NCI-H1436 (cell line): ENCODE measurements at places on chromosomes 5 and 9.

DNA sequence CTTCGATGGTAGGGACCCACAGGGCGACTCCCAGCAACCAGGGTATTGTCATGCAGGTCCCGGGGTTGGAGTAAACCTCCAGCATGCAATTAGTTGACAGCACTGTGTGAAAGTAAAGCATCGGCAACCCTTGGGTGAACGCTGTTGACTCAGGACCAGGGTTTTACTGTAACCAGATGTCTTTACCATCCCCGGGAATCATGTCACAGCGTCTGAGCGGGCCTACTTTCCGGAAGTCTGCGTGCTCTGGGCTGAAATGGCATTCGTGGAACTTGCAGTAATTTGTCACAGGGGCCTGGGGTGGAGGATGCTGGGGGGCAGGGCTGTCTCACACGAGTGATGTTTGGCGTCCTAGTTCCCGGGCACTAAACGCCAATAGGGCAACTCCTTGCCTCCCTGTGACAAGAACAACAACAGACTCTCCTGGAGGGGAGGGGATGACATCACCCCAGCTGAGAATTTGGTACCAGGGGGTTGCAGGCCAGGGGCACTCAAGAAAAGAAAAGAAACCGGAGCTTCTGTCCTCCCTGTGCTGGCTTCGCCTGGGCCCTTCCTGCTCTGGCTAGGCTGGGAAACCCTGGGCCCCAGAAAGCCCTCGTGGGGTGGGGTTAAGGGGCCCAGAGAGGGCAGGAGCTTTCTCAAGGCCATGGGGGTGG lies 10.1 kb upstream of the UBAC1 start:
- DNase-seq: no peak

DNA sequence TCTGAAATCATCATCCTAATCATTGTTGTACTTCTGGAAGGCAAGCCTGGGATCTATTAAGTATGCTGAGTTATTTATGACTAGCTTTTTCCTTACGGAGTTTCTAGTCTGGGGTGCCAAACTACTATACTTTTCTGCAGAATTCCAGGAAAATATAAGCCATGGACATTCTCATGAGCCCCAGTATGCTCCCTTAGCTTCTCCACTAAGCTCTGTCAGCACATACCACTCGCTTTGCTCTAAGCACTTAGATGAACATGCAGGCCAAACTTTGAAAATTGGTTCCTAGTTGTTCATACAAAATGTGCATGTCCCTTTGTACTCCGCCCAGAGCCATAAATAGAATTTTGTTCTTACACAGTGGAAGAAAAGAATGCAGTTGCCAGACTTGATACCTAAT lies 284.6 kb downstream of the ARRDC3 start:
- no peak for DNase-seq

DNA sequence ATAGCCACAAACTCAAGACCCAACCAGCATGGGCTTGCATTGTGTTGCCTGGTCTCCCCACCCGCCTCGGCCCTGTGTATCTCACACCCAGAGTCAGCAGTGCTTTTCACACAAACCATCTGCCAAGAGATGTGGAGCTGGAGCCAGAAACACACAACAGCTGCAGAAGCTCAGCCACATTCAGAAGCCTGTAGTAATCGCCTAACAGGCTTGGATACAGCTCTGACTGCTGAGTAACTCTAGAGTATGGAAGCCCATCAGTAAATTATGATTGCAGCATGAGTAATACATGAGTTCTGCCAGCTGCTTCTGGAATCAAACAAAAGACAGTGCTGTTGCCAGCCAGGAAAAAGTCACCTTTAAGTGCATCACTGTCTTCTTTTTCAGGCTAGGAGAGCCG lies 16.0 kb downstream of the TEK start:
- DNase-seq: peak; percentile 15

DNA sequence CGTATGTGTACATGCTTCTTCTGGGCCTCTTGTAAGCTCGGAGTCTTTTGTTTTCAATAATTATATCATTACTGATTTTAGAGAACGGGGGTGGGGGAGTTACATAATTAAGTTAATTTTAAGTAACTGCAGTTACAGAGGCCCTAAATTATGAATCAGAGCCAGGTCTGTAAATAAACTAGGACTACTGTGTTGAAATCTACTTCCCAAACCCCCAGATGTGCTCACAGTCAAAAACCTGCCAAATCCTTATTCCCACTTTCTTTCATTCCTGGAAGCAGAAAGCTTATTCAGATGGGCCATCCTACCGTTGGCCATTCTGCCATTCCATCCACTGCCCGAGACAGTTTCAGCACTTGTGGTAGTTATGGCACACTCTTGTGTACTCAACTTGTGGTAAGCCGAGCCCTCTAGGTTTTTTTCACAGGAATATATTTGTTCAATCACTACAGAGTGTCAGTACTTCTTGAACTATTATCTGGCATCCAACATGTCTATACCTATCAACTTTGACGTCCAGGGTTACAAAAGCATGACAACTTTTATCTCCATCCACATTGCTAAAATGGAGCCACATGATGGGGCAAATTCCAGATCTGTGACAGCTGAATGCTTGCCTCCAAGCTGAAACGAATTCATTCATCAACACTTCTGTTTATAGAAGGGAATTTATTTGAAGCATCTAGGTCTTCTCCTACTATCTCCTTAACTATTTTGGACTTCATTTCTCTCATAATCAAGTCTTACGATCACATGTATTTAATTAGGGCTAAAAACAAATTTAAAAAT lies 37.8 kb downstream of the GLRX start:
- no peak for DNase-seq

DNA sequence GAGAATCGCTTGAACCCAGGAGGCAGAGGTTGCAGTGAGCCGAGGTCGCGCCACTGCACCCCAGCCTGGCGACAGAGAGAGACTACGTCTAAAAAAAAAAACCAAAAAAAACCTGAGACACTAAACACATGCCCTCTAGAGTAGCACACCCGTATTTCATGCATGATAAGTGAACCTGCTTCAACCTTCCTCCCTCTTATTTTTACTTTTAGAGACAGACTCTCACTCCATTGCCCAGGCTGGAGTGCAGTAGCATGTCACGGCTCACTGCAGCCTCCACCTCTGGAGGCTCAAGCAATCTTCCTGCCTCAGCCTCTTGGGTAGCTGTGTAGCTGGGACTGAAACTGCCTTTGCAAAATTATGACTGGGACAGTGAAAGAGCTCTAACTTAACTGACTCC lies 17.6 kb upstream of the NANS start:
- DNase-seq: no peak

DNA sequence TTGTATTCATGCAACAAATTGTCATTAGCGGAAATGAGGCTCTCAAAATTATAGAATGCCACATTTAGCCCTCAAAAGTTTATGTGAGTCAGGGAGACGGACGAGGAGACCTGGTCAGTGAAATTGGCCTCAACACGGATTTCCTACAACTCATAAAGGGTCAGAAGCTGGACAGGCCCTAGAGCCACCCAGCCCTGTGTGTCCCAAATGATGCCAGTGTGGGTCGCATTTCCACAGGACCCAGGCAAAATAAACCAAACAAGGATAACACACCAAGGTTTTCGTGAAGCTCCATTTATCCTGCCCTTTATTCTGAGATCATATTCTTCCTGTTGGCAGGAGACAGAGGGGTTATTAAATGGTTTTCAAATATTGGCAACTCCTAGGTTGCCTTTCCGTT lies 72.0 kb upstream of the COL5A1 start:
- DNase-seq: no peak
